ENCODE measurements at places on chromosomes 2 and 18. TPM values are rescaled to one million over a fixed set of nuclear protein-coding genes. Genes with fewer than 3 reads are reported as not detected.

The KLHL41 gene
- polyA plus RNA-seq, result 1.2 TPM

The HOXD8 gene
- polyA plus RNA-seq, result 212 TPM

The RUFY4 gene
- 0.59 TPM for polyA plus RNA-seq

The CNDP1 gene
- 0.73 TPM for polyA plus RNA-seq

The R3HDM1 gene
- polyA plus RNA-seq, result 34.0 TPM

The HOXD9 gene
- polyA plus RNA-seq, result 73.8 TPM

The EFR3B gene
- polyA plus RNA-seq, result 5.7 TPM

The NT5C1B gene
- 0.86 TPM for polyA plus RNA-seq

- no peak for DNase-seq
These were observed 62.2 kb downstream of the KCNE4 start for GRCh38 chr2:223114170-223114569.

DNA sequence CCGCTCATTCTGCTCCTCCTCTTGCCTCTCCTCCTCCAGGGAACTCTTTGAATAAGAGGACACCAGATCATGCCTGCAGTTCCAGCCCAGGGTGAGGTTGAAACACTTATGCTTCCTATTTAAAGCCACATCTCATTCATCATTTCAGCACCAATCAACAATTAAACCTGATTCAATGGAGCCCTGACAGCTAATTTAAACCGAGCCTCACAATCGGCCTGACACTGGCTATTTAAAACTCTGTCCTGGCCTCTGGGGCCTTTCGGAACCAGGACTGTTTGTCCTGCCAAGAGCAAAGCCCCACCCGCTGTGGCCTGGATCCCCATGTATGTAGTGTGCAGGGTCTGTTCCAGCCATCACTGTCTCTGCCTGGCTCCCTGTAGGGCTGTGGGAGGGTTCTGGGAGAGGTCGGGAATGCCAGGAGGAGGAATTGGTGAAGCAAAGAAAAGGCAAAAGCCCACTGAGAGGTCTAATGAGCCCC lies 97.4 kb downstream of the MCFD2 start:
- no peak for DNase-seq

DNA sequence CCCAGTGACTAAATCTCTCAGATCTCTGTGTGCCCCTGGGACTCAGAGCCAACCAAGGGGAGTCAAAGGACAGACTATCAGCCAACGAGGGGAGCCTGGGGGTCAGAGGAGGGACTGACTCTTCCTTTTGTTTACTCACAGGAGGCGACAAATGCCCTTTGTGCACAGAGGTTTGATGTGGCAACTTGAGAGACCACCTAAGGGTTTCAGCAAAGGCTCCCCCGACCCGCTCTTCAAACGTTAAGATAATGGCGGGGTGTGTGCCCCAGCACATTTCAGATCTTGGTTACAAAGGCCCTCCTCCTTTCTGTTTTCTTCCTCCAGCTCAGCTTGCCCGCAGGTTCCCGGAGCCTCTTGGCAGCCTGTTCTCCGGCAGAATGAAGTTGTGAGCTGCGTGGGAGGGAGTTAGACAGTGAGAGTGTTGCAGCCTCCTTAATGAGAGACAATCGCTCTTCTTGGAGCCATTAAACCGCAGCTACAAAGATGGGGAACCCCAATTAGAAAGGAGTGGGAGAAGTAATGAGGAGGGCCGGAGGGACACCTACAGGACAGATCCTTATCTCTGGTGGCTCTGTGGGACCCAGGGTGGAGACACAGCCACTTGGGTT lies 76.2 kb downstream of the KIAA2012 start:
- no peak for DNase-seq

DNA sequence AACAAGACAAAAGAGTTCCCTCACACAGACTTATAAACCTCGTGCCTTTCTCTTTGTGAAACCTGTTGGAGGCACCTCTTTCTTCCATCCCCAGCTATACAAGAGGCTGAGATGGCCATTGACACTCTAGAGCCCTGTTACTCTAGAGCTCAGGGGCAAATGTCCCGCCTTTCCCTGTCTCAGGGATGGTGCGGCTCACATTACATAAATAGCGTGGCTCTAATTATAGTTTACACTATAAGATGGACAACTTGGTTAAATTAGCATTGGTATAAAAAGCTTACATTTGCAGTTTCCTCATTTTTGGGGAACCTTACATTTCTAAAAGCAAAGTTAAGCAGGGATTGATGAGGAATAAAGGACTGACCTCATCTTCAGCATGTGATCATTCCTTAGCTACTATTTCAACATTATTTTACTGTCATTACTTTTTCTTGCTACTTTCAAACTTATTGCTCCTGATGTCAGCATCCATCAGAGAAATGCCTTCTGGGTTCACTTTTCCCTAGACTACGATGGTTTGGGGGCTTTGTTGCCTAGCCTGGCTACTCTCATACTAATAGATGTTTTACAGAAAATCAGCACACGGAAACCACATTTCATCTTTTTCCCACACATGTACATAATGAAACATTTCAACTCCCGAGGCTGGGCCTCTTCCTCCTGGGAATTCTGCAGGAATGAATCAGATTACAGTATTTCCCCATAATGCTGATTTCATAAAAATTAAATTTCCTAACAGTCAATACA lies 40.4 kb downstream of the FTCDNL1 start:
- DNase-seq, result no peak

DNA sequence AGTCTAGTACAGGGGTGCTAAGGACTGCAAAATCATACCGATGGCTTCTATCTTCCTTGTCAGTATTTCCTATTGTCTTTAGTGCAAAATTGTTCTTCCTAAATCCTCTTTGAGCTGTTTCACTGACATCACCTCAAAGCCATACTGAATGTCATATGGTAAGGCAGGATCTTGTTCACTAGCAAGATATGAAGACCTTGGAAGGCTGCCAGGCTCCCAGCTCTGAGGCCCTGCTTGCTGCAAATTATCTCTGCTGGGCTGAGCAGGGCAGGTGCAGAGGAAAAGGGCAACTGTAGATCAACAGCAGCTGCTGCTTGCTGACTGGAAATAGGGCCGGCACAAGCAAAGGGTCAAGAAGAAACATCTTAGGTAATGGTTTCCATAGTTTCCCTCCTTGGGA lies 58.2 kb downstream of the PMAIP1 start:
- DNase-seq, result peak; percentile 20

- no peak for DNase-seq
These were observed 442.2 kb downstream of the DSEL start for GRCh38 chr18:67074309-67074708.

- no peak for DNase-seq
These were observed 2.3 kb downstream of the SF3B6 start for GRCh38 chr2:24073816-24074215.

DNA sequence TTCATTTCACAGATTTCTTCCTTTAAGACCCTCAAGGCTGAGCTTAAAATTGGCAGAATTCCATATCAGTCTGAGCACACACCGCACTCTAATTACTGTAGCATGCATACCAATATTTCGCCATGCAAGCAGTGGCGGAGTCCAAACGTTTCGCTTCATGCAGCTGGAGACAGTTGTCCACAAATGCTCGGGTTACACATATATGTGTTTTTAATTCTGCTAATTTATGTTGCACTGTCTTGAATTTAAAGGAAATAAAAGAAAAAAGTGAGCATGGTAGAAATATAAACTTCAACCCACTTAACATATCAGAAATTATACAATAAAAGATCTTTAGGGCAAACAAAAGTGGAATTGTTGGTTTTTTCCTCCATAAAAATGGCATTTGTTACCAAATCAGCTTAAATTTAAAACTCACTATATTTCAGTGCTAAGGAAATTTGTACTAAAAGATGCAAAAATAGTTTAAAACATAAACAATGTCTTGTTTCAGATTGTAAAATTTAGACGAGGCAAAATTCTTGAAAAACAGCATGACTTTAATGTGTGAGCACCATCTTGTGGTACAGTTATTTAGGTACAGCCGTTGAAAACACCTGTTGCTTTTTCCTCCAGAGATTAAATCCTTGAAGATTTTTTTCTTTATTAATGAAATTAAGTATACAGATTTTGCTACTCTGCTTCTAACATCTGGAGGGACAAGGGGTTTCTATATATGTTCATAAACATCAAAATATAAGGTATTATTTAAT lies 24.1 kb upstream of the KANSL1L start:
- DNase-seq, result no peak

GRCh38 chr2:9565436-9566153 lies 10.0 kb upstream of the ADAM17 start:
- DNase-seq, result no peak

Measured in right renal pelvis (tissue), 4 donors.